ENCODE measurements at places on chromosomes 5 and 9.

DNA sequence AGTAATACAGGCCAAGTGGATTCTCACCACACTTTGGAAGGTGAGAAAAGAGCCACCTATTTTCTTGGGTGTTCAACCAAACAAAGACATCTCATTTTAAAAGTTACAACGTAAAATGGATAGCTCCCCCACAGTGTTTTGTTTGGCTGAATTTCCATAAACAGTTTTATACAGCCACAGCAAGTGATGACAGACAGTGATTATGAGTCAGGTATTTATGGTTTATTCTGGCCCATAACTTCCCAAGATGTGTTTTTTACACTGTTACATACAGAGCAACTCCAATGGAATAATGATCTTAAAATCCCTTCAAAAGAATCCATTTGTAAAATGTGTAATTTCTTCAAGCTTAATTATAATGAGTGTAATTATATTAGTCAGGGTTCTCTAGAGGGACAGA lies 421.3 kb downstream of the TLE1 start:
- no peak for DNase-seq

DNA sequence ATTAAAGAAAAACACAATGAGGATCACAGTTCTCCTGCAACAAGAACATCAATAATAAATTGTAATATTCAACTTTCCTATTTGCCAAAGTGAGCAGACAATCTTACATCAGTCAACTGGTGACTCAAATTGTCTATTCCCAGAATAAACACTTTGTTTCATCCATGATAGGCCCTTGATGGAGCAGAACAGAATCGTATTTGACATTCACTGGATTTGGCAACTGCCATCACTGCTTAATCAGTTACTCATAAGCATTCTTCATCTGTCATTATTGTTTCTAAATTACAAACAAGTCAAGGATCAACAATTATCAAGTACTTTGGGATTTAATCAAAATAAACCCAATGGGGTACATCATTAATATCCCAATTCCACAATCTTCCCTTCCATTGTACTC lies 398.4 kb downstream of the GABRG2 start:
- no peak for DNase-seq

- no peak for DNase-seq
Observed at GRCh38 chr9:13022756-13023155, 247.9 kb downstream of the LURAP1L start.

DNA sequence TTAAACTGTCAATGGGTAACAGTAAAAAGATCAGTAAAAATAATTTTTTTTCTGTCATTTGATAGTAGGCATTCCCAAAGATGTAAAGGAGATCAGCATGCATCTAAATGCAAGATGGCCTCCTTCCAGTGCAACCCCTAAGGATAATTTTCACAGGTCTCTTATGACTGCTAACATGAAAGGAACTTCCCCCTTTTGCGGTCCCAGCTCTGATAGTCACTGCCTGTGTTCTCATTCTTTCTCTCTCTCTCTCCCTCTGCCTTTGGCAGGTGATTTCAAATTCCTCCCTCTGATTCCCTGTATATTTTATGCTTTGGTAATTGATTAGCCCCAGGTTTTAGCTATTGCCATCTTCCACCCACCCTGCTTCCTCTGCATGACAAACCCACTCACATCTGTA lies 8.9 kb downstream of the SPINK14 start:
- DNase-seq = no peak

DNA sequence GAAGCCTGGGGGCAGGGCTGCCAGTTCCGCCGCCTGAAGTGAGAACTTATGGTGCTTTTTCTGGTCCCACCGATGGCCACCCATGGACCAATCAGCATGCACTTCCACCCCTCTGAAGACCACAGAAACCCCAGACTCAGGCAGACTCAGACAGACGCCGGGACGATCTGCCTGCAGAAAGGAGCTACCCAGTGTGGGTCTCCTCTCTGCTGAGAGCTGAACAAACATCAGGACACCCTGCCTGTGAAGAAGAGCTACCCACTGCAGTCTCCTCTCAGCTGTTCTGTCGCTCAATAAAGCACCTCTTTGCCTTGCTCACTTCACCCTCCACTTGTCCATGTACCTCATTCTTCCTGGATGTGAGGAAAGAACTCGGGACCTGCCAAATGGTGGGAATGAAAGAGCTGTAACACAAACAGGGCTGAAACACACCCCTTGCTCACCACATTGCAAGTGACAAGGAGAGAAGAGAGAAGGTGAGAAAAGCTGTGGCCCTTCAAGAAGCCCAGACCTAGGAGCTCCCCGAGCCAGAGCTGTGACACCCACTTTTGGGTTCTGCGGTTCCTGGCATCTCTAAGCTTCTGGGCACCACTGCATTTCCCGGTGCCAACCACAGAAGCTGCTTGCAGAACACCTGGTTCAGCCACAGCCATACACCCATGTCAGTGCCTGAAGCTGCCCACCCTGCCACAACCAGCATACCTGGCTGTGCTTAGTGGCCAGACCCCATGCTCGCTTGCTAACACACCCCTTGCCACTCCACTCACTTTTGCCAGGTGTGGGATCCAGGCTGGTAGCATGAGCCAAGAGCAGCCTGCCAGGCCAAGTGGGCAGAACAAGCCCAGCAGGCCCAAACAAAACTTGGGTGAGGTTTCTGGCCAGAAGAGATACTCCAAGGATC lies 114.3 kb upstream of the TSLP start:
- DNase-seq = no peak

- DNase-seq = no peak
Observed at GRCh38 chr9:120377268-120378159, 202.5 kb downstream of the CDK5RAP2 start.

DNA sequence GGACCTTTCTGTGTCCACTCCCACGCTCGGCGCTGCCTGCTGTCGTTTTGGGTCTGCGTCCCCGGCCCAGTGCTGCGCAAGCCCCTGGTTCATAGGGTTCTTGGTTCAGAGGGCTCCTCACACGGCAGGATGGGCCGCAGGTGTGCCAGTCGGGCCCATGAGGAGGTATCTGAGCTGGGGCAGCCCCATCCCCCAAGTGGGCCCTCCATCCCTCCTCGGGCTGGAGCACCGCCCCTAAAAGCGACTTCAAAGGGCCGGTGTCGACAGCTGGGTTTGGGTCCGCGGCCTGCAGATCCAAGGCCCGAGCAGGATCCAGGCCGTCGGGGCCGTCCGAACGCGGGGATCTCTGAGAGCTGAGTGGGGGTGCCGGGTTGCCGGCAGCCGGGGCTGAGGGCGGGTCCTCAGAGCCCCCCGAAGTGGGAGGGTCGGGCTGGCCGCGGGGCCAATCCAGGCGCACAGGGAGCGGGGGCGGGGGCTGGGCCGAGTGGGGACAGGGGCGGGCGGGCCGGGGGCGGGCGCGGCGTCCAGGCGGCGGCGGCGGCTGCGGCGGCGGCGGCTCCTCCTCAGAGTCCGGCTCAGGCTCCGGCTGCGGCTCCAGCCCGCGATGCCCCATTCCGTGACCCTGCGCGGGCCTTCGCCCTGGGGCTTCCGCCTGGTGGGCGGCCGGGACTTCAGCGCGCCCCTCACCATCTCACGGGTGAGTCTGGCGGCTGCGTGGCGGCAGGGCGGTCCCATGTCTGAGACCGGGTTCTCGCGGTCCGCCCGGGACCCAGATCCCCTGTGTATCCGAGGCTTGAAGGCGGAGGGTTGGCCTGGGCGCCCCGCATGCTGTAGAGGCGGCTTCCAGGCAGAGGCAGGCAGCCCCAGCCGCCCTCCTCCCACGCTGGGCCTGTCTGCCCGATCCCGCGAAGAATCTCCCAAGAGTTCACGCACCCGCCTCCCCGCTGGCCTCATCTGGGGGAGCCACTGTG lies at the start of gene PDLIM4:
TSS of gene PDLIM4 (plus strand) at position 566 of the 971 bp plus-strand sequence. CDS start at position 605, 39 bp downstream.
- peak; percentile 58 for DNase-seq

DNA sequence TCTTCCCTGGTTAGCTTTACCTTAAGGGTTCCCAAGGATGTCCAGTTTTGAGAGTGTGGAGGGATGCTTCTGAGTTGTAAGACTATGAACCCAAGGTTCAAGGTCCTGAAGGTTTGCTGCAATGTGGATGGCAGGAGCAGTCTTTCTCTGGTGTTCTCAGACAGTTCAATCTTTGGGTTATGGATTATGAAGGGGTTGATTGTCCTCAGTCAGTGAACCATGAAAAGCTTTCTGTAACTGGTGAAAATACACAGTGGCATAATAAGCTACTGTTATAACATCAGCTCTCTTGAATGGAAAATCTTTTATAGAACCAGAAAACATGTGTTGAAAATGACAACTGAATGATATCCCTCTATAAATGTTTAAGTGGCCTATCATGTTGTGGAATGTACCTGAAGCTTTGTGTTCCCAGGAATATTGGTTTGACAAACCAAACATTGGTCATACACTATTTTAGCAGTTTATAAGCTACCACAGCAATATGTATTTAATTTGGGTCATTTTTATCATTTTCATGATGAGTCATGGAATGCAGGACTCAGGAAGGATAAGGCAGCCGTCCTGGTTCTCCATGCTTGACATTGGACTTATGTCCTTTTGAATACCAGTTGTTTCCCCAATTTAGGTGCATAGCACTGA lies 1041.8 kb upstream of the ARRDC3 start:
- DNase-seq = no peak

- DNase-seq = no peak
Observed at GRCh38 chr9:90198956-90199355, 443.7 kb downstream of the DIRAS2 start.

- no peak for DNase-seq
Observed at GRCh38 chr5:67181648-67182221, 14.9 kb downstream of the CD180 start.

DNA sequence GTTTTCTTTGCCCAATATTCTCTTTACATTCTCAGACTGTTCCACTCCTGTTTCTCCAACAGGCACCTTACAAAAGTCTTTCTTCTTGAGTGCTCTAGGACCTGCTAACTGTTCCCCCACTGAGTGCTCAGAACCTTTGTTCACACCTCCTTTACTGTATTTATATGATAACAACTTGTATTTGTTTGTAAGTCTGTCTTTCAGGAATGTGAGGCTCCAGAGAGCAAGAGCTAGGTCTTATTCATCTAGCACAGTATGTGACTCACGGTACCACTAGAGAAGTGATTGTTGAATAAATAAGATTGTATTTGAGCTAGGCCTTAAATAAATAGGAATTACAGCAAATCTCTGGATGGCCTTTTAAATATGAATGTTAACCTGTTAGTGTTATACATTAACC lies 42.5 kb upstream of the MYOT start:
- no peak for DNase-seq

GRCh38 chr9:109052416-109052815 lies 39.1 kb upstream of the CTNNAL1 start:
- DNase-seq = no peak

DNA sequence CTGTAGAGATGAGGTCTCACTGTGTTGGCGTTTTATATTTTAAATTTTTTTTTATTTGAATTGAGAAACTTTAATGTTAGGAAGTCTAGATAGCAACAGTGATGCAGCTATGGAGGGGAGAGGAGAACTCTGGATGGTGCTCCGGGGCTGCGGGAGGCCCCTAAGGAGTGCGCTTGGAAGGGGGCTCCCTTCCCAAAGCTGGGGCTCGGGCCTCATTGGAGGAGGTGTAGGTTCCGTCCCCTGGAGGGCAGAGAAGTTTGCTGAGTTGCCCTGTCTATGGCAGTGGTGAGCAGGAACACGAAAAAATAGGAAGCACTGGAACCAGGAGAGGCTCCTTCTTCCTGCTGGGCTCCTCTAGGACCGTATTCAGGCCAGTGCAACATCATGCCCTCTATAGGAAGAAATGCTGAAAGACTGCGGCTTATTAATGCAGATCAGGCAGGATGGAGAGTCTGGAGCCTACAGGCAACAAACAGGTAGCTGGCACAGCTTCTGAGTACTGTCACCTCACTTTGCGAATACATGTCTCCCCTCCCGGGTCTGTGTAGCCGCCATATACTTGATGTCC lies 16.1 kb downstream of the AHRR start:
- no peak for DNase-seq

DNA sequence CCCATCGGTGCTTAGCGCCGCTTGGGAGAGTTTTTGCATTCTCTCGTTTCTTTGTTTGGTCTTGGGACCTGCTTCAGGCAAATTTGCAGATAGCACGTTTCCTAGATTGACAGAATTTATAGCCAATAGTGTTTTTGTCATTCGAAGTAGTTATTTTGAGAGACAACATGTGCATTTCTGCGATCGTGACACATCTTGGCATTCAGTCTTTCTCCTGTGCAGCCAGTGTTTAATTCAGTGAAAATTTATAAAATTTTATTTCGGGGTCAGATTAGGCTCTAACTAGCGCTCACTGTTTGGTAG lies 830 bp downstream of the PRRC1 start:
- DNase-seq = no peak

Measured in activated effector memory CD4-positive, alpha-beta T cell treated with anti-CD3 and anti-CD28 coated beads, Interleukin-2, amount 50 U/mL, for 16 hours (primary cell).